ENCODE measurements at places on chromosomes 7 and 10. TPM values are rescaled to one million over a fixed set of nuclear protein-coding genes. Genes with fewer than 3 reads are reported as not detected.

PNLIPRP2 gene
- total RNA-seq, result not detected

FAM237B gene
- not detected for total RNA-seq

CD36 gene
- 0.50 TPM for total RNA-seq

KLF14 gene
- not detected for total RNA-seq

SMO gene
- 15.2 TPM for total RNA-seq

VPS37D gene
- 3.7 TPM for total RNA-seq

EEF1AKMT2 gene
- total RNA-seq, result 15.7 TPM

DENND2A gene
- 0.37 TPM for total RNA-seq

SLC39A12 gene
- not detected for total RNA-seq

NODAL gene
- total RNA-seq, result 0.17 TPM

GIMAP2 gene
- total RNA-seq, result 1.3 TPM

PGAM2 gene
- not detected for total RNA-seq

CDC123 gene
- 118 TPM for total RNA-seq

PRPS1L1 gene
- total RNA-seq, result not detected

TES gene
- 189 TPM for total RNA-seq

OR2A1 gene
- not detected for total RNA-seq

ZNF33A gene
- 18.7 TPM for total RNA-seq

FAM241B gene
- total RNA-seq, result 4.0 TPM

TMEM213 gene
- not detected for total RNA-seq

DMBT1 gene
- 0.24 TPM for total RNA-seq

IDI2 gene
- not detected for total RNA-seq

NOS3 gene
- 4.7 TPM for total RNA-seq

OR9A2 gene
- total RNA-seq, result not detected

MRLN gene
- not detected for total RNA-seq

CYP2E1 gene
- 2.0 TPM for total RNA-seq

STAG3 gene
- total RNA-seq, result 2.7 TPM

ELAPOR2 gene
- 3.5 TPM for total RNA-seq

ZNF783 gene
- 17.3 TPM for total RNA-seq

CCDC172 gene
- not detected for total RNA-seq

CTAGE6 gene
- not detected for total RNA-seq

NUTM2E gene
- 0.16 TPM for total RNA-seq

MSS51 gene
- total RNA-seq, result 1.5 TPM

PVRIG gene
- not detected for total RNA-seq

ADRB1 gene
- not detected for total RNA-seq
